ENCODE measurements at places on chromosomes 2 and 18. TPM values are rescaled to one million over a fixed set of nuclear protein-coding genes. Genes with fewer than 3 reads are reported as not detected.

CAPN14 gene
- 0.96 TPM for total RNA-seq

TAF4B gene
- total RNA-seq: 5.2 TPM

KCNK3 gene
- 2.3 TPM for total RNA-seq

CYS1 gene
- total RNA-seq: 2.2 TPM

DUSP11 gene
- total RNA-seq: 49.3 TPM

DPP4 gene
- total RNA-seq: 3.1 TPM

ANKRD30B gene
- 0.59 TPM for total RNA-seq

ALLC gene
- not detected for total RNA-seq

LYPD6 gene
- total RNA-seq: 16.1 TPM

GAL3ST2 gene
- total RNA-seq: not detected

CCDC150 gene
- 13.6 TPM for total RNA-seq

ANKRD44 gene
- total RNA-seq: 11.3 TPM

TMEM18 gene
- 26.6 TPM for total RNA-seq

PARD6G gene
- 0.24 TPM for total RNA-seq

SLC4A5 gene
- total RNA-seq: 0.10 TPM

CD28 gene
- not detected for total RNA-seq

MPHOSPH10 gene
- total RNA-seq: 21.7 TPM

MAPRE3 gene
- total RNA-seq: 1.6 TPM

KLHL14 gene
- not detected for total RNA-seq

ALK gene
- 0.12 TPM for total RNA-seq

HOXD13 gene
- 1.2 TPM for total RNA-seq

CYTIP gene
- total RNA-seq: 1.8 TPM

Data from RPMI7951 (cell line).